ENCODE measurements at places on chromosomes 5 and 9.
A peak's percentile ranks its signal among the peaks of the same experiment; 100 is the strongest.

- no peak for DNase-seq
Measured at GRCh38 chr5:150639751-150640150, 709 bp upstream of the SYNPO start.

GRCh38 chr5:125696762-125697161 lies 726.4 kb upstream of the GRAMD2B start:
- DNase-seq = no peak

GRCh38 chr5:116759860-116760640 lies 185.4 kb upstream of the SEMA6A start:
- DNase-seq = peak; percentile 57

DNA sequence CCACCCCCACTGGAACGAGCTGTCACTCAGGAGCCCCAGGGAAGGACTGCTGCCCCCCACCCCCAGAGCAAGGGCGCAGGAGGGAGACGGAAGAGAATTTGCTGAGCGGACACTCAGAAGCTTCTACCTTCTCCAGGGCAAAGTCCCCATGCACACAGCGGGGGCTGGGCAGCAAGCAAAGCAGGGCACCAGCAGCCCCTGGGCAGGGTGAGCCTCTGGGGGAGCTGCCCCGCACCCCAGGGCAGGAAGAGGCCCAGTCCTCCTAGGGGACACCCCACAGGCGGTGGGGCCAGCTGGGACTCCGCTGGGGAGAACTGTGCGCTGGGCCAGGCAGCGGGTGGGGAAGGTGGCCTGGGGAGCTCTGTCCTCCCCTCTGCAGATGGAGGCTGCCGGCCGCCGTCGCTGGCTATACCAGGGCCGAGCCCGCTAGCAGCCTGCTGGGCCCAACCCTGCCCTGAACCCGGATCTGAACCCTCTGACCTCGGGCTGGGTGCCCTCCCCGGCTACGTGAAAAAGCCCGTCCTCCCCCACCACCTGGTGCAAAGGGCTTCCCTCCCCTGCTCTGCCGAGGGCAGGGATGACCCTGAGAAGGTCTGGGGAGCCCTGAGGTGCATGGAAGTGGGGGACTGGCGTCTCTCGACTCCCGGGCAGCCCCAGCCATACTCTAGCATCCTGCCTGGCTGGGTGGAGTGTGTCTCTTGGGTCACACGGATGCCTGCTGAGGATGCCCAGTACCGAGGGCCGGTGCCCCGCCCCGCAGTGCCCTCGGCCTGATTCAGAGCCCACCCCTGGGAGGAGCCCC lies 597 bp upstream of the SLC34A3 start:
- DNase-seq = no peak

- no peak for DNase-seq
Measured at GRCh38 chr5:92518318-92518904, 1062.6 kb downstream of the NR2F1-AS1 start.

GRCh38 chr9:33438926-33439680 lies 8.3 kb downstream of the AQP3 start:
- no peak for DNase-seq

DNA sequence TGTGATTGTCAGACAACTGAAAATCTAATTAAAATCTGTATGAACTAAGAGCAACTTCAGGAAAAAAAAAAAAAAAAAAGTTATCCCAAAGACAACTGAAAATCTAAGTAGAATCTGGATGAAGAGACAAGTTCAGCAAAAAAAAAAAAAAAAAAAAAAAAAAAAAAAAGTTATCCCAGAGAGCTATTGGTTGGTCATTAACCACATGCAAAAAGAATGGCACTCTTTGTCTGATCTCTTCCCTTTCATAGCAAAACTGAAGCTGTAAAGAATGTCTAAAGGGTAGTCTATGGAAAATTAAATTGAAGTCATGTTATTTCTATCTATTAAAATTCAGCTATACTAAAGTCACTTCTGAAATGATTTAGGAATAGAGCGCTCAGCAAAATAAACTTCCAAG lies 32.9 kb downstream of the STRBP start:
- no peak for DNase-seq

DNA sequence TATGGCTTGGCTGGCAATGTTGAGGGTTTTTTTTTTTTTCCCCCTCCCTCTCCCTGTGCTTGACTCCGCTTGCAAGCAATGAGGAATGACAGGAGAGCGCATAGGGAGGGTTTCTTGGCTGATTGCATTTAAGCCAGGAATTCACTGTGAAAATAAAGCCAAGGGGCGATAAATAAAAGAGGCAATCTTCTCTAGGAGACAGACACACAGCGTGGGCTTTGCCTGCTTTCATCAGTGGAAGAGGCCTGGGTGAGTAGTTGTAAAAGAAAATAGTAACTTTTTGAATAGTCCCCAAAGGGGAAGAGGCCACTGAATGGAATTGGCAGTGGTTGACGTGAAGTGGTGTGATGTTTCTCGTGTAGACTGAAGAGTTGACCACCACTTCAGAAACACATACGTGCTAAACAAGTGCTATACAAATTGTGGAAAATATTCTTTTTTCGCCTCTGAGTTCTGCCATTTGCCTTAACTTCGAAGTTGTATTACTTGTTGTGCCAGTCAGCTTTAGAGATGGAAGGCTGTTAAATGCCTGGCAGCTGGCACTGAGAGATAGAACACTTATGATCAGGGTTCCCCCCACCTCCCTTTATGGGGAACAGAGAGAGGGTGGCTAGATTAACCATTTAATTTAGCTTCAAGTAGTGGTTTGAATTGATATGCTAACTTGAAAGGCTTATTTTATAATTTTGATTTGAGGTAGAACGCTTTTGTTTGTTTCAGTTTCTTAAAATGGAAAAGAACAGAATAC lies 3.0 kb downstream of the ZSWIM6 start:
- no peak for DNase-seq

GRCh38 chr9:86034863-86035734 lies 64.3 kb downstream of the GOLM1 start:
- DNase-seq = peak; percentile 46

- DNase-seq = no peak
Measured at GRCh38 chr5:69160651-69161050, 6.3 kb upstream of the CCNB1 start.

- no peak for DNase-seq
Measured at GRCh38 chr5:126119887-126120442, 303.2 kb upstream of the GRAMD2B start.

GRCh38 chr5:153626836-153627235 lies 136.4 kb downstream of the GRIA1 start:
- no peak for DNase-seq

GRCh38 chr9:76818271-76818670 lies 54.0 kb downstream of the PCA3 start:
- DNase-seq = peak; percentile 66

DNA sequence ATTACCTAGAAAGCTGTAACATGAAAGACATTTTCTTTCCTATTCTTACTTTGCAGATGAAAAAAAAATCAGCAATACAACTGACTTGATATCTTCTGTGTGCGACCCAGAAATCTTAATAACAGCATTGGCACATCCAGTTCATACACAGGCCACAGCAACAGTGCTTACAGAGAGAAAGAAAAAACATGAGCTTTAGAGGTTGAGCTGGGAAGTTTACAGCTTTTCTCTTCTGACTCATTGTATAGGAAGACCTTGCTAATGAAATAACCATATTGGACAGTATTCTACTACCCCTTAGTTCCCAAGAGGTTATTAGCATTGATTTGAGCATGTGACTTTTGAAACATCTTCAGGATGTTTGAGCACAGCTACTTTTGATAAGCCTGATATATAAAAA lies 1033.4 kb upstream of the DMAC1 start:
- no peak for DNase-seq

- no peak for DNase-seq
Measured at GRCh38 chr9:109331353-109331752, 10.5 kb upstream of the EPB41L4B start.

DNA sequence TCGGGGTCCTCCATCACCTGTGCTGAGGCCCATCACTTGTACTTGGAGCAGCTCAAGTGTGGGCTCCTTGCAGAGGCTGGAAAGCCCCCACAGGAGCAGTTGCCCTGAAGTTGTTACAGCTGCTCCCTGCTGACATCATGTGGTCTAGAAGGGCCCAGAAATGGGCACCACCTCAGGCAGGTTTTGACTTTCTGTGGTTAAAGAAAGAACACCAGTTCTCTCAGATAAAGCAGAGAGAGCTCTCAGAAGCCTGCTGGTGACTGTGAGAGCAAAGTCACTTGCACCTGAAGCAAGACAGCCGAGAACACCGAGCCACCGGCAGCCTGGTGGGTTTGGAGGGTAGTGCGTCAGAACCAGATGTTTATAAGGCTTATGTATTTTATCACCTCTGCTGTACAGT lies 70.4 kb downstream of the MVB12B start:
- no peak for DNase-seq

DNA sequence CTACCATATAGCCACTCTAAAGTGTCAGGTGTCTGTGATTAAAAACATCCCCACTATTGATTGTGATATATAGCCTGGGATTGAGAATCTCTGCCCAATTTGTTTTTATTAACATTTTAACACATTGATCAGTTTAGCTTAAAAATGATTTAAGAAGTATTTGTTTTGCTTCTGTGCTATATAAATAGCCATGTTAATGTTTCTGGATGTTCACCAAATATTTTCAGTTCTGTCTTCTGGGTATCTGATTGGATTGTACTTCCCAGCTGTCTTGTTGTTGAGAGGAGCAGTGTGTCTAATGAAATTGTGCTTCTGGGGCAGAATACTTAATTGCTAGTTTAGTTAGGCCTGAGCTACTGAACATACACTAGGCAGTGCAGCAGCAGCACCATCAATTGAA lies 126.6 kb upstream of the TUSC1 start:
- DNase-seq = no peak

GRCh38 chr5:138275379-138275782 lies 960 bp upstream of the GFRA3 start:
- no peak for DNase-seq

DNA sequence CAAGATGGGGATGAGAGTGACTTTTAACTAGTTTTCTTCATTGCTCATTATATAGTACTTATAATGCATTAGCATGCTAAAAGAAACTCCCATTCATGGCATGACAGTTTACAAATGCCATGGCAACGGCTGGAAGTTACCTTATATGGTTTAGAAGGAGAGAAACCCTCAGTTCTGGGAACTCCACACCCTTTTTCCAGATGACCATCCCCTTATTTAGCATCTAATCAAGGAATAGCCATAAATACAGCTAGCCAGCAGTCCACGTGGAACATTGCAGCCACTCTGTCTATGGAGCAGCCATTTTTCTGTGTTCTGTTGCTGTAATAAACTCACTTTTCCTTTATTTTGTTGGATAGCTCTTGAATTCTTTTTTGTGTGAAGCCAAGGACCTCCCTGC lies 1137.8 kb downstream of the CDH18 start:
- DNase-seq = no peak

DNA sequence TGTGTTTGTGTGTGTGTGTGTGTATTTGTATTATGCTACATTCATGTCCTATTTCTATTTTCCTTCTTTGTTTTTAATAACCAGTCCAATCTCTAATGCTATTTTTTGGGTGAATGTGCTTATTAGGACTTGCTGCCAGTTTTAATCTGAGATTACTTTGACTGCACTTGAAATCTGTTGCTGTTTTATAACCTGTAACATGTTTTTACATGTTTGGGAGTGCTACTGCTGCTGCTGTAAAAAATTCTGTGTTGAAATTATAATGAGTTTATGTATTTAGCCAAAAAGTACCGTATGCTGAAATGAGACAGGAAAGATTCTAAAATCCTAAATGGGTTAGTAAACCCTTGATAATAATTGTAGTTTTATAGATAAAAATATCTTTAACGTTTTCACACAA lies 104.7 kb upstream of the SSBP2 start:
- DNase-seq = no peak

DNA sequence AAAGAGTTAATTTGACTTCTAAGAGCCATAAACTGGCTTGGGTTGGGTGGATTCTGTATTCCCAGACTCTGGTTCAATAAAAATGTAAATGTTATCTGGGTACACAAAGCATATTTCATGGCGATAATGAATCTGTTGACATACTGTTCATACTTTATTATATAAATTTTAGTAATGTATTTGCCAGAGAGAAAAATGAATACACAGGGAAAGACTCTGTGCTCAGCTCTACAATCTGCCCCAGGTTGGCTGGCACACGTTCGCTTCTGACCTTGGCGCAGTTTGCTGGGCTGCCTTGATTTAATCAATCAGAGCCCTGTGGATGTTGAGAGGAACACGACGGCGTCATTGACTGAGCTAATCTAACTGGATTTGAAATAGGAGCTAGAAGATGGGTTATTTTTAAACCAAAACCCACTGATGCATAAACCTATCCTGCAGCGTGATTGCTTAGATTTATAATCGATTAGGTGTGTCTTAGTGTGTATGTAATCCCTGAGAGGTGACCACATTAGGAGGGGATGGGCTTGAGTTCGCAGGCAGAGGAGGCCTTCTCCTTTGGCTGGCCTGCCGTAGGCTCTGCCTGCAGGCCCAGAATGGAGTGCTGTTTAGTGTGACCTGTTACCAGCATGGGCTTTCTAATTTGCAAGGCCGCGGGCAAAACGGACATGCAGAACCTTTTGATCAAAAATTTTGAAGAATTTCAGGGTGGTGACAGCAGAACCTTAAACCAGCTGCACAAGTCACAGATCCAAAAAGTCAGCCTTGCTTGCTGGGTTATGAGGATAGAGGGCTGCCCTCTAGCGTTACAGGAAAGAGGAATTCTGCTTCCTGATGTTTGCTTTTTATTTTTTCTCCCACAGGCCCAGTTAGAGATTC lies 3.9 kb upstream of the ADCY2 start:
- peak; percentile 48 for DNase-seq

DNA sequence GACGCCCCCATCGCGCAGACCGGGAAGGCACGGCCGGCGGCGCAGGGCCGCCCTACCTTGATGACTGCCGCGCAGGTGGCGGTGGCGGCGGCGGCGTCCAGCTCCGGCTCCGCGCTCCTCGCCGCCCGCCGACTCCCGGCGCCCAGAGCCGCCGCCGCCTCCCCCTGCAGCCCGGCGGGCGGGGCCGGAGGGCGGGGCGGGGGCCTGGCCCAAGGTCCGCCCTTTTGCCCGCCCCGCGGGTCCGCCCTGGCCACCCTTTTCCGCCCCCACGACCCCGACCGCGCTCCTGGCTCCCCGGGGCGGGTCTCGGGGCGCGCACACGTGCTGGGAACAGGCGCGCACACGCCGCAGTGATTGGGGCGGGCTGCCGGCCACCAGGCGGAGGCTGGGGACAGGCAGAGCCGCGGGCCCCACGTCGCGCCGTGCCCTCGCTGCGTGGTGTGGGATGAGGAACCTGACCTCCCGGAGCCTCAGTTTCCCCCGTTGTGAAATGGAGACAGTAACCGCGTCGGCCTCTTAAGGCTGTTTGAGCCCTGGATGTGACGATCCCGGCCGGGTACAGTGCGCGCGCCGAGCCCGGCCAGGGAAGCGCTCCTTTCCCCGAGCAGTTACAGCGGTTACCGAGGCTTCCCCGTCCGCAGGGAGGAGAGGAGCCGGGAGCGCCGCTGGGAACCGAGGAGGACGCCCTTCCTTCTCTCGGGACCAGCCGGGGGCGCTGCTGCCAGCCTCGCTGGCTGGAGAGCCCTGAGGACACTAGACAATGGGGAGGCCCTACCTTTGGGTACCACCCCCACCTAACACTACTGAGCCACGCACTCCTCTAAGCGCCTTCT lies at the start of gene CORO2A:
TSS of gene CORO2A (minus strand) at position 135 of the 833 bp plus-strand sequence. CDS start 34,977 bp downstream, outside the sequence.
- peak; percentile 80 for DNase-seq

DNA sequence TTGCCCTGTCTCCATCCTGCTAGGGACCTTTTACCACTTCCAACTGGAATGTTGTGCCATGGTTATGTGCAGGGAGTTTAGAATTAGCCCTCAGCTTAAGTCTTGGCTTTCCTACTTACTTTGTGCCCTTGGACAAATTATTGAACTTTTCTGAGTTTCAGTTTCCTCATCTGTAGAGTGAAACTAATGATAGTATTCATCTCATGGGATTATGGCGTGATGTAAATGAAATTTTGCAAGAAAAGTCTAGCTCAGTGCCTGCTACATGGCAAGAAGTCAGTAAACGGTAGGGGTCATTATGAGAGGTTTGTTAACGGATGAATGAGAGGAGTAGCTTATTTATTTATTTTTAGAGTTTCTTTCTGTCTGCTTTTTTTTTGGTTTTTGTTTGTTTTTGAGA lies 1.8 kb downstream of the MVB12B start:
- DNase-seq = no peak
